ENCODE measurements at places on chromosomes 11 and 22.

DNA sequence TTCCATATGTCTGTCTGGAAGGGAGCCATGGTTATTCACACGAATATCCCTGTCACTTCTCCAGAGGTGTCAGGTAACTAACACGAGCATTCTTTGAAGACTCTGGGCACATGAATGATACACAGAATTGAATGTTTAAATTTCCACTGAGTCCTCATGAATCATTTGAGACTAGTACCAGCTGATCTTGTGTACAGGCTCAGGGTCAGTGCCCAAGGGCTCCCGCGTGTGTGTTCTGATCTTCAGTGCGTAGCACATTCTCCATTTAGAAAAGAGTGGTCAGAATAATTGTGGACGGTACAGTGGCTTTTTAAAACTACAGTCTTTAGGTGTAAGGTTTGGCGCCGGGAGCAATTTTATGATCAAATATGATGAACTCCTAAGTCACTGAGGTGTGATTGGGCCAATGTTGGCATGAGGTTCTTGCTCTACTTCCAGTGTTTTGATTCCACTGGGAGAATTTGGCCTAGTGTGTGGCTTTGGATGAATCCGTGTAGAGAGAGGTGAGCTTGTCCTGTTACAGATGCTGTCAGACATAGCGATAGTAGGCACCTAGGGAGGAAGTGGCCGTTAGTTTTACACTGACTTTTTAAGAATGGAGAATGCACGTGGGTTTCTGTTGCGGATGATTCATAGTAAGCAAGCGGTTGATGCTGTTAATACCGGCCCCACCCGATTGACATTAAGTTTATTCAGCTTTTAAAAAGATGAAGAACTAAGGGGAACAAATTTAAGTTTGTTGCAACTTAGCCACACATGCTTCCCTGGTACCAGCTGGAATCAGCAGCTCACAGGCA lies 22.2 kb downstream of the NUP50 start:
- peak; percentile 38 for DNase-seq

DNA sequence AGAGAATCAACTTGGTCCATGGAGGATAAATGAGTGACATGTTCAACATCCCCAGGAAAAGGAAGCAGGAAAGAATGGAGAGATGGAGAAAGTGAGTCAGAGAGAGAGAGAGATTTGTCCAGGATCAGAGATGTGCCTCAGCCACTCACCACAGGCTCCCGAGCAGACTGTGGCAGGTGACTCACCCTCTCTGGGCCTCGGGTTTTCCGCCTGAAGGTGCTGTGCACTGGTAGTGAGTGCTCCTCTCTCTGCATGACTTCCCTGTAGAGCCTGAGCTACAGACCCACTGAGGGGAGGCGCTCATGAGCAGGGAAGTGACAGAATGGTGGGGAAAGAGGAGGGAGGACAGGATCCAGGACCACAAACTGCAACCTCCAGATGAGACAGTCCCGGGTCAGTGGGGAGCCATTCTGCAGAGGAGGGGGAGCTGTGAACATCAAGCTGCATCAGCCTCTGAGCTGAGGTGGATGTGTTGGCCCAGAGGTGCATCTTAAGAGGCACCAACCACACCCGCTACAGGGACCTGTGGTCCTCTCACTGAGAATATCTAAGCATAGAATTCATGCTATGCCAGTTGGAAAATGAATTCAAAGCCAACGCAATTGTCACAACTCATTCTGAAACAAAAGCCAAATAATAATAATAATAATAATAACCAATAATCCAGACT lies 433.4 kb downstream of the BRD1 start:
- DNase-seq, result no peak

DNA sequence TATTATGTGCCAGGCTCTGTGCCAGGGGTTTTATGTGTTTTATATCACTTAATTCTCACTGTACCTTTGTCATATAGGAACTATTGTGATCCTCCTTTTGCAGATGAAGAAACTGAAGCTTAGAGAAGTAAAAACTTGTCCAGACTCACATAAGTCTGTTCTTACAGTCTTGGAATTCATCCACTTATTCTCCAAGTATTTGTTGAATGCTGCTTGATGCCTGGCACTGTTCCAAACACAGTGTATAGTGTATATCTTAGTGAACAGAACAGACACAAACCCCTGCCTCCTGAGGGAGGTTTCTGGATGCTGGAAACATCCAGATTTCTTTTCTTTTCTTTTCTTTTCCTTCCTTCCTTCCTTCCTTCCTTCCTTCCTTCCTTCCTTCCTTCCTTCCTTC lies 29.0 kb upstream of the FGF3 start:
- DNase-seq, result no peak

DNA sequence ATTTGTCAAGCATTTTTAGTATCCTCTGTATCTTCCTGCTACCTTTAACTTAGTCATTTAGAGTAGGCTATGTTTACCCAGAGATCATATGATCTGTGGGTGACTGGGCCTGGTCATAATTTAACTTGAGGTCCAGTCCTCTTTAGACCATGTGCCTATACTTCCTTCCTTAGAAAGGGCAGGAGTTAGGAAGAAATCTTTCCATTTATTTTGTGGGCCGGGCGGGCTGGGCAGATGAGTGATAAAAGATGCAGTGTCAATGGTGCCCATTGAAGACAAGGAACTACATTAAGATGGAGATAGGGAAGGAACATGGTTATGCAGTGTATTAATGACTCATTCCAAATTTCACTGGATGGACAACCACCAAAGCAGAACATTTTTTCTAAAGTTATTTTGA lies 30.9 kb upstream of the PDE3B start:
- no peak for DNase-seq

DNA sequence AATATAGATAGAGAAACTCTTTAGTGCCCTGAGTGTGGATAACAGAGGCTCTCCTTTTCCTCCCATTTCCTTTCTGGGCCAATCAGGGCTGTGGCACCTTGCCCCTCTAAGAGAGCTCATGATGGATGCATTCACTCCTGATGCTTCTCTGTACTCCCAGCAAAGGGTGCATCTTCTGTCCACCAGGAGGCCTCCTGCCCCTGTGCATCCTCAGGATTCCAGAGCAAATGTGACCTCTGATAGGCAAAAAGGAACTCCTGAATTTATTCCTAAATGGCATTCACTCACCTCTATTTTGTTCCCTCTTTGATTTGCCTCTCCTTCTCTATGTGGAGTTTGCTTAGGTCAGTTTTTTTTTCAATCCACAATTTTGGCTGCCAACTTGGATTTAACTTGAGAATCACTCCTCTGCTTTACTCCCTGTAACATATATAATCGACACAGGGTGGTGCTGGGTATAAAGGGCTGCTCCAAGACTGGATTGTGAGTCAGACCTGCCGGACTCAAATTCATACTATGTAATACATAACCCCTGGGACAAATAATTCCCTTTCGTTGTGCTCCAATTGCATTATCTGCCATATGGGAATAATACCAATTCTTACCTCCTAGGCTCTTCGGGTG lies 1.1 kb upstream of the MRGPRX4 start:
- DNase-seq, result no peak

GRCh38 chr11:68043349-68044144 lies 4.7 kb downstream of the TCIRG1 start:
- no peak for DNase-seq

DNA sequence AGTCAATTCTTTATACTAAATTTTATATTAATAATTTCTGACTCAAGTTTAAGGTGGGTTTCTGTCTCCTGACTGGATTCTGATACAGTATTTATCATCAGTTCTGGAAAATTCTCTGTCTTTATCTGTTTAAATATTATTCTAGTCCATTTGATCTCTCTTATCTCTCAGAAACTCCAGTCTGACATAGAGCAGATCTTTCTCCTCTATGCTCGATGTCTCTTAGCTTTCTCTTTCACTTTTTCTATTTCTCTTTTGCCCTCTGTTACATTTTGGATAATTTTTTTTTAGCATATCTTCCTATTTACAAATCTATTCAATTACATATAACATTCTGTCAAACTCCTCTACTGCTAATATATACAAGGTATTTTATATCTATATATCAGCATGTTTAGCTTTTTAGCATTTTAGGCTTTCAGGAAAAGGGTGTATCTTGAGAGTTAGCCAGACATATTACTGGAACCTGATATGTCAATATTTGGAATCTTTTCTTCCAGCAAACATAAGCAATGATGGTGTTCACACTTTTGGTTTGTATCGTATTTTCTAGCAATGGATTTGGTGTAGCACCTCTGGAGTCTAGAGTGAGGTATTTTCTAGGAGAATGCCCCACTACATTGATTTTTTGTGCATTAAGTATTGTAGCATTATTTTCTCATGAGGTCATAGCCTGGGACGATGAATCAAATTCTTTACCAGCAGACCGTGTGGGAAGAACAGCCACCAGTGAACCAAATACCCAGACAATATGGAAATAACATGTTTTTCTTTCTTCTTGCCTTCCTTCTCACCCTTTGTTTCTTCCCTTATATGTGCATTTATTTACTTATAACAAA lies 4.1 kb upstream of the NNMT start:
- no peak for DNase-seq

DNA sequence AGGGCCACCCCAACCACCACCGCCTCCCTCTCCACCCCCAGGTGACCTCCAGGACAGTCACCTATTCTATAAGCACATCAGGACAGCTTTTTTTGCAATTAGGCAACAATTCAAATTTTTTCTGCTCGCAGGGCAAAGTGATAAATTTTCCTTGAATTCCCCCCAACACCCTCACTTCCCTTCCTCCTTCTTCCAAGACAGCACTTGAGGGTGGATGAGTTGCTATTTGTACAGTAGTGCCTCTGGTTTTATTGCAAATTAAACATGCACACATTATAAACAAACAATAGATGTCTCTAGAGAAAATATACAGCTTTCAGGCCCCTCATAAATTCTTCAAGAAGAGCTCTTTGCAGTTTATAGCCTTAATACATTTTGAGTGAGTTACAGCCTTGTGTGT lies 80.9 kb upstream of the USP47 start:
- DNase-seq, result no peak

DNA sequence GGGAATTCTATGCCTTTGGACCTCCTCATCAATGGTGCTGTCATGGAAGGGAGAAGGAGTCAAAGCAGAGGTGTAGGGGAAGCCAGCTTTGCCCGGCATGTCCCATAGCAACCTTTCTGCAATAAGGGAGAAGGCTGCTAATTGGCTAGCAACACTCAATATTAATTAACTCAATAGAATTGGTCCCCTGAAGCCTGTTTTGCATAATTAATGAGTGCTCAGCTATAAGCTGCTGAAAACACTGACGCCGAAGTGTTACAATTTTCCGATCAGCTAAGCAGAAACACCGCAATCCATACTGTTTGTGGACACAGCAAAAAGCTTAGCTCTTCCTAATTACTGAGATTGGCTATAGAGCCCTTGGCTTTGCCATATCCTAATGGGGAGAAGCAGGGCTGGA lies 245.0 kb downstream of the CSNK2A3 start:
- DNase-seq, result no peak

DNA sequence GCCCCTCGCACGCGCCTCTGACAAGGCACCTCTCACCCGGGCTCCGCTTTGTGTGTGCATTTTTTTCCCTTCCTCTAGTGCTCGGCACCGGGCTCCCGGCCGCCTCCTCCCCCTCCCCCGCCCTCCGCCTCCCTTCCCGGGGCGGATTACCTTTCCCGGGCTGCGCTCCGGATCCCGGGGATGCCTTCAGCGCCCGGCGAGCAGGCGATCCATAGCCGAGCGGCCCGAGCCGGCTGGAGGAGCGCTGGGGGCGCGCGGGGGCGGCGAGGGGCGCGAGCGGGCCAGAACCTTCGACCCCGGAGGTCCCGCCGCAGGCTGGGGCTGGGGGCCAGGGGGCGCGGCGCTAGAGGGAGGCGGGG lies 282 bp downstream of the MPPED2 start:
- DNase-seq, result no peak

GRCh38 chr22:46806794-46807193 lies 44.3 kb downstream of the TBC1D22A start:
- DNase-seq, result no peak

GRCh38 chr11:17927041-17927440 lies 85.8 kb downstream of the SERGEF start:
- no peak for DNase-seq

Data from activated CD4-positive, alpha-beta T cell treated with anti-CD3 and anti-CD28 coated beads, Interleukin-2, Interleukin-4, amounts not matched to agents 100 ng/mL and 50 ng/mL, durations not matched to agents 16 hours and 8 hours (primary cell).